NCI-H1048 (cell line): ENCODE measurements at places on chromosomes 12 and 14.

DNA sequence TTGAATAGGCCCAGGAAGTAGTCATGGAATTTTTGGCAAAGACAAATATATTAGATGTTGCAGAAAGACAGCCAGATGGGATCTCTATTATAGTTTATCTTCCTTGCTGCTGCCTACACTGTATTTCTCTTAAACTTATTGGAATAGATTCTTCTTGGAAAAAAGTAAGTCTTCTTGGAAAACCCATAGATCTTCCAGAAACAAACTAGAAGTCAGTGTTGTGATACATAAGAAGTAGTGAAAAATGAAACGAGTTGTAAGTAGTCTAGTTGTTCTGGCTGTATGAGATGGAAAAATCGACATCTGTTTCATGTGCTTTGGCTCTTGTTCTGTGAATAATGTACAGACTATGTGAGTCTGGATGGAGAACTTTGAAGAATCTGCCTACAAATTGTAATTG, 29.0 kb downstream of the GLIPR1L2 start:
- DNase-seq: no peak

DNA sequence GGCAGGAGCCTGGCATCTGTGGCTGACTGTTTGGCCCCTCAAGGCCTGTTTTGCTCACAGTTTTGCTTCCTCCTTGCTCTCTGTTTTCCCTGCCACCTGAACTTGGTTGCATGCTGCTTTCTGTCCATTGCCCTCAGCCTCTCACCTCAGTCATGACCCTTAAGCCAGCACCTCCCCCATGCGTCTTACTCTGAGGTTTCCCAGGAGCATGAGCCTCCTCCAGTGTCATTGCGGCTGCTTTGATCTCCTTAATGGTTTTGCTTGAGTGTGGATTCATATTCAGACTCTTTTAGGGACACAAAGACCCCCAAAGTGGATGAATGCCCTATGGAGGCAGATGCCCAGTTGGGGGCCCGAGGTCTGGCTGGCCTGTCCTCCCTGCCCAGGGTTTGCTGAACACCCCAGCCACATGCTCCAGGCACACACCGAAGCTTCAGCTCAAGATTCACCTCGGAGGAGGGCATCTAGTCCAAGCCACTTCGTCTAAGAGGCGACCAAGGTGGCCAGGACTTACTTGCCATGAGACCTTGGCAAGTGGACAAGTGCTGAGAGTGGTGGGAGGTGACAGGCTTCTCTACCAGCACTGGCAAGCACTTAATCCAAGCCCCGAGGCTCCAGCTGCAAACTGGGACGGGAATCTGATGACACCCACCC, 95.4 kb upstream of the DIO3 start:
- DNase-seq: no peak

DNA sequence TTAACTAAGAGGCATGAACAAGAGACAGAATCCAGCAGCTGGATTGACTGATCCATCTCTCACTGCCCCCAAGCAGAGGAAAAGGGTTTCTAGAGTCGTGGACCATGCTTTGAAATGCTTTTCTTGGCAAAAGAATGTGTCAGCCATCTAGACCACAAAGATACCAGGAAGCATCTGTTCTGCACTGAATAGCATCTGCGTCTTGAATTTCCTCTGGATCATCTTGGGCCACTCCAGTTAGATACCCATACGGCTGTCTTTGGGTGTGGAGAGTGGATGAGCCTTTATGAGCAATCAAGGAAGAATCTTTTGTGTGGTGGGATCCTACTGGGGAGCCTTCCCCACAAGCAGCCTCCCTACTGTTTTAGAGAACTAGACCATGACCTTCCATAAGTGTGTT, 16.0 kb upstream of the RFX4 start:
- DNase-seq: no peak

DNA sequence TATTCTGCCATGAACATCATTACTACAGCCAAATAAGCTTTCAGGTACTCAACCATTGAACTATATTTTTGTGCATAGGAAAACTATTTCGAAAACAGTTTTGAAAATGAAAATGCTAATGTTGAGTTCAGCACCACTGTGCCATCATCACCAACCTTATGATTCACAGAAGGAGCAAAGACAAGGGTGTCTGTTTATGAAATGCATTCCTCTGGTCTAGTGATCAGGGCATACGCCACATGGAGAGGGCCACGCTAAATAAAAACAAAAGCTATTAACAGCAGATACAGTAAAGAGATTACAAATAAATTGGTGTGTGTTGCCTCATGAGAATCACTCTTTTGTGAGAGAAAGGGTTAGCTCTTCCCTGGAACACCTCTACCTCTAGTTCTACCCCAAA, 43.2 kb upstream of the BMAL2 start:
- DNase-seq: no peak

DNA sequence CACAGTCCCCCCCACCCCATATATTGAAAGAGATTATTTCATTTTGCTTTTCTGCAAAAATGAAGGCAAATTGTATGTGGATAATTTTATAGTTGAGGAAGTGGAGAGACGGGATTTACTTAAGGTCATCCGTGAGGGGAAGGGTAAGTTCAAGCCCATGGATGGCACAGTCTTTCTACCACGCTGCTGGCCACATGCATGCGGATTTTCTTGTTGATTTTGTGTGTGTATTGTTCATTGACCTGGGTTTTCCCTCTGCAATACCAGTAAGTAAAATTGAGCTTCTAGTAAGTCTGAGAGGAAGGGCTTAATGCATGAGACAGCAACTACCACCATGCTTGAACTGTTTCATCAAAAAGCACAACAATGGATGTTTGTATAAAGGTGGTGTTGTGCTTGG, 35.1 kb downstream of the ACACB start:
- no peak for DNase-seq

GRCh38 chr12:67747869-67748742, 99.6 kb downstream of the DYRK2 start:
- DNase-seq: no peak

DNA sequence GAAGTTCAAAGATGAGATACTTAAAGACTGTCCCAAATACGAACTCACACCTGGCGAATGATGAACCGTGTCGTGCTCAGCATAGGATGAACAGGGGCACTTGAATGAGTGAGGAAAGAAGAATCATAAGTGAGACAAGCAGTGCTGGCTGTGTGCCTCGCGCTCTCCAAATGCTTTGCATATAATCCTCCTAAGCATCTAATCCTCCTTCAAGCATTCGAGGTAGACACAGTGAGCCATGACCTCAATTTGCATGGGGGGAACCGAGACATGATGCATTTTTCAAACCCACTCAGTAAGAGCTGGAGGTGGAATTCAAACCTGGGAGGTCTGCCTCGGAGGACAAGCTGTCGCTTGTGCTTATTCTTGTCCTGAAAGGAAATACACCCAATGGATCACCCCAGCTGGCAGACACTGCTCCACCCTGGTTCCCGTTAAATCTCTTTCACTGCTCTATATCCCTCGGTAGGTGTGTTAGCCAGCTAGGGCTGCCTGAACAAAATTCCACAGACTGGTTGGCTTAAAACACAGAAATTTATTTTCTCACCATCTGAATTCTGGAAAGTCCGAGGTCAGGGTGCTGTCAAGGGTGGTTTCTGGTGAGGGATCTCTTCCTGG, 274.0 kb downstream of the SLC15A4 start:
- peak; percentile 31 for DNase-seq

DNA sequence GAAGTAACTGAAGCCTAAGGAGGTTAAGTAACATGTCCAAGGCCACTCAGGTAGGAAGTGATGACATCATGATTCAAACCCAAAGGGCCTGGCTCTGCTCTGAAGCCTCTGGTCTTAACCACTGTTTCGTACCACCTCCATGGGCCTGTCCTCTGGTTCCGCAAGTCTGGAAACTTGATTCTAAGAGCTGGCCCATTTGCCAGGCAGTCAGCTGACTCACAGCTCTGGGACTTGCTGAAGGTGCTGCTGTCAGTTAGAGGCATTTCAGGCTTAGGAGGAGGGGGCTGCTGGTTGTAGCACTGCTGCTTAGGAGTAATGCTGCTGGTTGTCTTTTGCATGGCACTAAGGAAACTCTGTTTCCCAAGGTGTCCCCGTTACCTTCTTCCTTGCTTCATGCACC, 7.9 kb downstream of the NRXN3 start:
- no peak for DNase-seq

GRCh38 chr12:6113691-6114475, 10.6 kb downstream of the VWF start:
- no peak for DNase-seq
